ENCODE measurements at places on chromosomes 3 and 15. TPM values are rescaled to one million over a fixed set of nuclear protein-coding genes. Genes with fewer than 3 reads are reported as not detected.

DNA sequence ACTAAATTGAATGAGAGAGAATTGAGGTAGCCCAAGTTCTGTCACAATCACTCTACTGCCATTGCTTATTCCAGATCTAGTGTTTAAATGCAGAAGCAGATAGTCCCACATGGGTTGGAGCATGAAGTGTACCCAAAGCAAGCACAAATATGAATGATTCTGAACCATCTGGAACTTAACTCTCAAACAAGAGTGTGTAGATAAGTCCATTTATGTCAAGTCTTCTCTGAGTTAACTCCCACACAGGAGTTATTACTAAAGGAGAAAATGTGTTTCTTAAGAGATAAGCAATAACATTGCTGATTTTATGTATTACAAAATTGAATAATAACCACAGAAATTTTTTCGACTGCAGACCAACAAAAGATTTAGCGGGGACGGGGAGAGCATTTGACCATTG, 33.6 kb downstream of the PAQR9 start:
- no peak for DNase-seq

EXD1 gene
- total RNA-seq: not detected

- DNase-seq: no peak
Measured at GRCh38 chr15:90642464-90643300, 74.5 kb upstream of the BLM start.

GRCh38 chr15:25481208-25481859, 42.5 kb upstream of the UBE3A start:
- no peak for DNase-seq

DNAJA4 gene
- 18.0 TPM for total RNA-seq

DNA sequence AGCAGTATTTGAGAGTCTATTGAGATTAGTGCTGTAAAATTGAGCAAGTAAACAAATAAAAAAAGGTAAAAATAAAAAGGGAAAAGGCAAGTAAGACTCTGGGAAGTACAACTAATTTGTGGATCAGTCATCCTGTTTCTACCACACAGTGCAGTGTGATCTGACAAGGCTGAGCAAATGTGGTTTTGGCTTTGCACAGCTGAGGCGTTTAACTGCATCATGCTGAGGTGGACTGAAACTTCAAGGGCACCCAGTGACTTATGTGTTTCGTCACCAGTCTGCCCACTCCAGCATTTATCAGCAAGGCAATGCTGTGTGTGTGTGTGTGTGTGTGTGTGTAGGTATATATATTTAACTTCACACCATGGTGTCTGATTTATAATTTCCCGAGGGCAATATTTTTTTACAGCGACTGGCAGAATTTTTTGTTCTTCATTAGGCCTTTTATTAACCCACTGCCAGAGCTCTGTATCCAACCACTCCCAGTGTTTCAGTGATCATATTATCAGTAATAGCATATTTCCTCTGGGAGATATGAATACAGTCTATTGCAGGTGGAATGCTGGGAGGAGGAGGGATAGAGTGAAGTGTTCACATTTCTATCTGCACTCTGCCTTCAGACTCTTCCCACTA, 131.5 kb upstream of the SATB1 start:
- no peak for DNase-seq

LMAN1L gene
- not detected for total RNA-seq

DNA sequence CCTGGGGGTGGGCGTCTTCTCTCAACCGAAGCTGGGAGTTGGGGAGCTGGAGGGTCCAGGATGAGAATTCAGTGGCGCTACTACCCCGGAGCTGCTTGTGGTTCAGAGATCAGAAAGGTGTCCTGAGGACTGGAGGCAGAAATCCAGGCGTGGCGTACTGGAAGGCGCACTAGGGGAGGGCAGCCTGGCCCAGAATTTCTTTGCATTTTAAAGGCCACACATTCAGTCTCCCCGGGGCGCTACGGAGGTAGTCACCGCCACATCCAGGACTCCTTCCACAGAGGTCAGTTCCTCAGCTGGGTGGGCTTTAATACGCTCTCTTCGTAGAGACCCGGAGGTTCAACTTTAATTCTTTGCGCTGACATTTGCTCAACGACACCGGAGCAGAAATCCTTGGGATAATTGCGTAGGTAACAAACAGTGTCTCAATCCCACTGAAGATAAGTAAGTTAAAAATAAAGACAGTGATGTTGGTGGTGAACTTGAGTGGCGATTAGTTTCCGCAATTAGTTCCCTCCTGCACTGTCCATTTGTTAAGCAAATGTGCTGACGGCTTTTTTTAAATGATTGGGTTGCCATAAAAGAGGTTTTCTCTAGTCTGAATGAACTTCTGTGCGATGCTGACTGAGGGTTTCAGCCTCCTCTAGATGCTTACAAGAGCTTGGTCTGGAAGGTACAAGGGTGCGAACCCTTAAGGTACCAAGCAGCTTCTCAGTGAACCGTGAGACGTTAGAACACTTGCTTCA, 535 bp downstream of the MCTP2 start:
- peak; percentile 56 for DNase-seq

DNA sequence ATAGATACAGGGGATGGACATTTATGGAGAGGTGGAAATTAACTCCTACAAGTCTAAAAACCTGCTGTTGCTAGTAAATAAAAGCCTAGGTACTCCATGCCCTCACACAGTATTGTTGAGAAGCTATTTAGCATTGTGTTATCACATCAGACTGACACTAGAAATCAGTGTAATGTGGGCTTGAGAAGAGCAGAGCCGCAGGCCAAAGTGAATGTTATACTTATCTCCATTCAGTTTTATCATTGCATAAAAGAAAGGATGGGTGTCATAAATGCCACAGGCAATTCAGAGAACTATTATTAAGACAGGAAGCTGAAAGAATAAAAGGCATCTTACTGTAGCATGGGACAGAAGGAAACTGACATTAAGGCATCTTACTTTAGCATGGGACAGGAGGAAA, 13.7 kb upstream of the ISLR start:
- no peak for DNase-seq

ZNF80 gene
- not detected for total RNA-seq

DNA sequence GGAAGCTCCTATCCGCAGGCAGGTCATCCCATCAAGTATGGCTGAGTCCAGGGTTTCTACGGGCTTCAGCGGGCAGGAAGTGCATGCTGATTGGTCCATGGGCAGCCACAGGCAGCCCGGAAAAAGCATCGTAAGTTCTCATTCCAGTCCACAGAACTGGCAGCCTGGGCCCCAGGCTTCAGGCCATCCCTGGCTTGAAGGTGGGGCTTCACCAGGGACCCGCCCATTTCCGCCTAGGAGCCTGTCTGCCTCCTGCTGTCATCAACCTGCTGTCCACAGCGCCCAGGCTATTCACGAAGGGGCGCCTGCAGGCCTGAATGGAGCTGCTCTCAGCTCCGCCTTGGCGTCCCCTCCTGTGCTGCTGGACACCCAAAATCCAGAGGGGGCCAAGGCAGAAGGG, 13.9 kb downstream of the PCYT1A start:
- no peak for DNase-seq

CATSPER2 gene
- 12.5 TPM for total RNA-seq

DNA sequence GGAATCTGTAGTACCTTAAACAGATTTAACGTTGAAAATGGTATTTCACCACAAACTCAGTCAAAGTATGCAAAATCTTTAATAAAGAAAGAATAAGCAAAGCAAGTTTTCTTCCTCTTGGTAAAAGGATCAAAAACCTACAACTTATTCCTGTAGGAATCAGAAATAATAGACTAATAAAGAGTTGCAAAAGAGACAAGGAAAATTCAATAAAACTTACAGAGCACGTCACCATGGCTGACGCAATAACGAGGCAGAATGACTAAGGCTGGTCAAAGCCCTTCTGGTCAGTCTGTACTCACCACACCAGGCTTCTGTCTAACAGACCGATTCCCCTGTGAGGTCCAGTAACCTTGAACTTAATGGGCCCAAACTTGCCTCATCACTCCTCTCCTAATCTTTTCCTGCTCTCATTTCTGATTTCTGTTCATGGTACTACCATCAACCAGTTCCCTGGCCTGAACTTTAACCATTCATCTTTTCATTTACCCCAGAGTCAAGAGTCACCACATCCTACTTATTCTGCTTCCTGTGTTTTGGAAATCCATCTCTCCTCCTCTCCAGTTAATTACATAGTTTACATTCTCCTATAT, 5.0 kb downstream of the MASP1 start:
- no peak for DNase-seq

DNA sequence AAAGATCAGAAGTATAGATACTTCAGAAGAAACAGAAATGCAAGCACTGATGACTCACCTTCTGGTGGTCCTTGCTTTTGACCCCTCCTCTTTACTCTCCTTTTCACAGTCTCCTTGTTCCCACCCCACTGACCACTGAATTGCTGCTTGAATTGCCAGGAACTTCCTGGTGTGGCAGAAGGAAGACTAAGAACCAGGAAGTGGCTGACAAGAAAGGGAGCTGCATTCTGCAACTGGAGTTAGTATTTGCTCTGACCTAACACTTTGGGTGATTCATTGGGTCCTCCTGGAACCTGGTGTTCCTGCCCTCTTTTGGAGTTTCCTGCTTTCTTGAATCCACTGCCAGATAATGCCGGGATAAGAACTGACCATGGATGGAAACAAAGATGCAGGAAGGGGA, 23.0 kb downstream of the KY start:
- DNase-seq: no peak

MESD gene
- total RNA-seq: 35.3 TPM

GRCh38 chr15:33852570-33852969, 115.7 kb upstream of the CHRM5 start:
- no peak for DNase-seq
